ENCODE measurements at places on chromosomes 11 and 22.
A peak's percentile ranks its signal among the peaks of the same experiment; 100 is the strongest.

- DNase-seq, result peak; percentile 31
These were observed 941 bp downstream of the CLCF1 start for GRCh38 chr11:67372321-67372992.

DNA sequence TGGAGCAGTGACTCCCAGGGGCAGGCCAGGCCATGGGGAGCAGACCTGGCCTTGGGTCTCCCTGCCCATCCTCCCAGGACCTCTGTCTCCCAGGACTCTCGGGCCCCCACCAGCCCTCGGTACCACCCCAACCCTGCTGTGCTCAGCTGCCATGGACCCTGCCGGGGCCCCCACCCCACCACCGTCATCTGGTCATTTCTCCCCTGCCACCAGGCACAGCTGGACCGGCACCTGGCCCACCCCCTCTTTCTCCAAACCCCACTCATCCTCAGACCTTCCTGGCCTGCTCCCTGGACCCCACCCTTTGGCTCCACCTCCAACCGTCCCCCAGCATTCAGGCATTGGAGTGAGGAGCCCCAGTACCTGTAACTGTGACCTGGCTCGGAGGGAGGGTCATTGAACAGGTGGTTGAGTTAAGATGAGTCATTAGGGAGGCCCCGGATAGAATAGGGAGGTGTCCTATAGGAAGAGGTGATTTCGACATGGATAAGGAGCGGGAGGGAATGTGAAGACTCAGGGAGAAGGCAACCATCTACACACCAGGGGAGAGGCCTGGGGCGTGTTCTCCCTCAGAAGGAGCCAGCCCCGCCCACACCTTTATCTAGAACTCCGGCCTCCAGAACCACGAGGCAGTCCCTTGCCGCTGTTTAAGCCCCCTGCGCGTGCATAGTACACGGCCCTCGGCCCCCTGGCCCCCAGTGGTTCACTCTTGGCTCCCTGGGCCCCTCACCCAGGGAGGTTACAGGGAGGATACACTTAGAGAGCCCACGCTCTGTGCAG, 1395.9 kb downstream of the BRD1 start:
- no peak for DNase-seq

GRCh38 chr11:65113361-65113756, 1.7 kb downstream of the TM7SF2 start:
- DNase-seq, result peak; percentile 52

DNA sequence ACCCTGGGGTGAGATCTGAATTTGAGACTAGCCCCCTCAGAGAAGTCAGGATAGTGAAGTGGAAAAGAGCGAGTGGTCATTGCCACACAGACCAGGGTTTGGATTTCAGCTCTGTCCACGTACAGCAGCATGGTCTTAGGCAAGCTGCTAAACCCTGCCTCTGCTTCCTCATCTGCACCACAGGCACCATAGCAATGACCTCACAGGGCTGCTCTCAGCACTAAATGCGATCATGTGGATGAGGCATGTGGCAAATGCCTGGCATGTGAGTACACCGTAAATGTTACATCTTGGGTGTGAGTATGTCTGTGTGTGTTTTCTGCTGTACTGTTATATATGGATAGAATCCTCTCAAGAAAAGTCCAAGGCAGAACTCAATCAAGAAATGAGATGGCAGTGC, 15.8 kb downstream of the NAV2 start:
- no peak for DNase-seq

DNA sequence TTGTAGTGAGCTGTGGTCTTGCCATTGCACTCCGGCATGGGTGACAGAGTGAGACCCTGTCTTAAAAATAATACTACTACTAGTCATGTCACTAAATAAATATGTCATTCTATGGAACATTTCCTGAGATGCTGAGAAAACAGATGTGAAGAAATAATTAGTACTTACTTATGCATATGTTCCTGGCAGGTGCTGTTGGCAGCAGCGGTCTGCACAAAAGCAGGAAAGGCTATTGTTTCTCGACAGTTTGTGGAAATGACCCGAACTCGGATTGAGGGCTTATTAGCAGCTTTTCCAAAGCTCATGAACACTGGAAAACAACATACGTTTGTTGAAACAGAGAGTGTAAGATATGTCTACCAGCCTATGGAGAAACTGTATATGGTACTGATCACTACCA, 8.8 kb downstream of the ARCN1 start:
- DNase-seq, result no peak

- DNase-seq, result no peak
These were observed 40.0 kb downstream of the AMBRA1 start for GRCh38 chr11:46553814-46554212.

Measured in ACHN (cell line).